ENCODE measurements at places on chromosomes 4 and X.

GRCh38 chrX:21723814-21724213, 34.1 kb downstream of the SMPX start:
- no peak for DNase-seq

DNA sequence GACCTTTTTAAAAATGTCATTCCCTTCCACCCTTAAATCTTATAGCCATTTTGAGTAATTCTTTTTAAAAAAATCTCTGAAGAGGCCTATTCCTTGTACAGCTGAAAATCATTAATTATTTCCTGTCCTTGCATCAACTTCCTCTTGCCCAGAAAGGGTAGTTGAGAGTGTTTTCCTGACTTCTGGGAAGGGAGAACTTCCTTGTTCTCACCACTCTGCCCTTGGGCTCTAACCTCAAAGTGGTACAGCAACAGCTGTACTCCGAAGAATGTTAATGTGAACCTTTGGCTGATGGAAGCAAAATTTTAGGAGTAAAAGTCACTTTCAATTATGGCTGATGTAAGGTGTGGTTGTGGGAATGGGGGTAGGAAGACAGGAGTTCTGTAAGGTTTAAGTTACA, 15.1 kb upstream of the FABP2 start:
- no peak for DNase-seq

DNA sequence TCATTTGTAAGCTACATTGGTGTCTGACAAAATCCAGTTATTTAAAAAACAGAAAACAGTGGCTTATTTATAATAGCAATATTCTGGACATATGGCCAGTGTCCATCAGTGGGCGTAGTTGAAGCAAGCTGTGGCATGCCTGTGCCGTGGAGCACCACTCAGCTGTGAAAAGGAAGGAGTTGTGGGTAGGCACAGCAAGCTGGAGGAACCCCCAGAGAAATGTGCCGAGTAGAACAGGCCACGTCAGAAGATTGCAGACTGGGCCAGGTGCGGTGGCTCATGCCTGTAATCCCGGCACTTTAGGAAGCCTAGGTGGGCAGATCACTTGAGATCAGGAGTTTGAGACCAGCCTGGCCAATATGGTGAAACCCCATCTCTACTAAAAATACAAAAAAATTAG, 102.4 kb downstream of the GPR143 start:
- DNase-seq: no peak

DNA sequence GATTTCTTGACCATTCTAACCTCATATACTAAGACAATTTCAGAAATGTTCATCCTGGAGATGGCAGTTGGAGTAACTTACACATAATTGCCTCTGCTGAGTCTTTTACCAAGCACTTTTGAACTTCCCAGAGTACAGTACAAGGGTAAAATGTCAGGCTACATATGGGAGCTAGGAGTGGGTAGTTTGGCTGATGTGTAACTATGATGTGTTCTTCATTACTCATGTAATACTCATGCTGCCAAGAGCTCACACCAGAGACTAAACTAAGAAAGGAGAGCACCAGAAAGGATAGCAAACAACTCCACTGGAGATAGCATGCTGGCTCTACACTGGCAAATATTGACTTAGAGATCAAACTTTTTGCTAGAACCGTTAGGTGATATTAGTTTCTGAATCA, 194.0 kb downstream of the PDGFRA start:
- DNase-seq: no peak

- DNase-seq: no peak
Measured at GRCh38 chr4:6461301-6462165, 10.9 kb downstream of the PPP2R2C start.

GRCh38 chrX:115588179-115588578, 27.2 kb downstream of the PLS3 start:
- no peak for DNase-seq

GRCh38 chr4:179626687-179627086, 2184.4 kb upstream of the AGA start:
- no peak for DNase-seq

DNA sequence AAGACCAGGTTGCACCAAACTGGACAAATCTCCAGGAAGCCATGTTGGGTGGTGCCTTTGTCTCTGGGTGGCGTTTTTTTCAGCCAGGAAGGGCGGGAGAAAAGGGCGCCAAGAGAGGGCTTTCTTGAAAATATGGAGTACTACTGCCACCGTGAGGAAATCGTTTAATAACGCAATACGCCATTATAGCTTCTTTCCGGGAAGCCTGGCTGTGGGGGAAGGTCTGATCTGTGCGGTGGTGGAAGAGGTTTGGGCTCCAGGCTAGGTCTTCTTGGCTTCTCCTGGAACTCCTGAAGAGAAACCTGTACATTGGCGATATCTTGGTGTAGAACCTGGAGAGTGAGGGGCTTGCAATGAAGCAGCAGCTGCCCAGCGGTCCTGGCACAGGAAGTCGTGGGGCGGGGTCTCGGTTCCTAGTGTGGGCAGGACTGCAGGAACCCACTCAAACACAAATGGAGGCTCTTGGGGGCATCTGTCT, 202.7 kb downstream of the OR13H1 start:
- peak; percentile 21 for DNase-seq

DNA sequence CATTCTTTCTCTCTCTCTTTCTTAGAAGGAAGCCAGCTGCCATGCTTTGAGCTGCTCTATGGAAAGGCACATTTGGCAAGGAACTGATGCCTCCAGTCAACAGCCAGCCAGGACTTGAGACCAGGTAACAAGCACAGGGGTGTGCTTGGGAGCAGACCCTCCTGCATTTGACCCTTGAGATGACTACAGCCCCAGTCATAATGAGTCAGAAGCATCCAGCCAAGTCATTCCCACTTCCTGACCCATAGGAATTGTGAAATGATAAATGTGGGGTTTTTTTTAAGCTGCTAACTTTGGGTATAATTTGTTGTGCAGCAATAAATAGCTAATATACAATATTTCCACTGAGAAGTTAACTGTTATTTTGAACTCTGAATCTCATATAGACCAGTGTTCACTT, 446.9 kb downstream of the GRXCR1 start:
- DNase-seq: no peak

DNA sequence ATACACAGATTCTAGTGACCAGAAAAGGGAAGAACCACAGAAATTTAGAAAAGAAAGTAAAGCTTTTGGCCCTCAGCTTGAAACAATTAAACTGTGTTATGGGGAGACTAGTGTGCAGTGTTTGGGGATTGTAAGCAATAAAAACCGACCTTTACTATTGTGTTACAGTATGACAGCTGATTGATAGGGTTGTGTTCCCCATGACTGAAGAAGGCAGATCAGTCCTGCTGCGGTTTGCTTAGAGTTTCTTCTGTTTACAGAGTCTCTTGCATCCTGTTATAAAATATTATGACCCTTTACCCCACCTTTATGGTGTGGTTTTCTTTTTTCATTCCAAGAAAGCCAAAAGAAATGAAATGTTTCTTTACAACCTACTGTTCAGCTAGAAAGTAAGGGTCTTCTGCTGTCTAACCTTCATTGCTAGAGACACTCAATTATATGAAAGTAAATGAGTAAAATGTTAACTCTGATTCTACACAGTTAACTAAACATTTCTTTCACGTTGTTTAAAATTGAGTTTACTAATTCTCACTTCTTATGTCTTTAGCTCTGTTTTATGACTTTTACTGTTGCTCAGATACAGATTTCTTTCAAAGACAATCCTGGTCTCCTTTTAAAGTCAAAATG, 18.1 kb downstream of the CHIC1 start:
- no peak for DNase-seq

- peak; percentile 8 for DNase-seq
Measured at GRCh38 chrX:3697701-3698279, 15.7 kb downstream of the PRKX start.

- no peak for DNase-seq
Measured at GRCh38 chrX:109990582-109991276, 12.2 kb upstream of the TMEM164 start.

DNA sequence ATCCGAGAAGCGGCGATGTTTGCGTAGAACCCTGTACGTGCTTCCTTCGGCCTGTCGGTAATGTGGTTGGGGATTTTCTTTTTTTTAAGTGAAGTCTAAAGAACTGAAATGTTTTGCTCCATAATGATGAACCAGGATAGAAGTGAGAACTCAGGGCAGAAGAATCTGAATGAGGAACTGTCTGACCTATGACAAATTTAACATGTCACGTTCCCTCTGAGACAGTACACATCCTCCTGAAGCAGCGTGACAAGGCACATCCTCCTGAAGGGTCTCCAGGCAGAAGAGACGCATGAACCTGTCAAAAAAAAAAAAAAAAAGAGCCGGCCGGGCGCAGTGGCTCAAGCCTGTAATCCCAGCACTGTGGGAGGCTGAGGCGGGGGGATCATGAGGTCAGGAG, 6.2 kb downstream of the CSF2RA start:
- DNase-seq: no peak

GRCh38 chr4:131316086-131316485, 1833.0 kb upstream of the PCDH10 start:
- no peak for DNase-seq

- DNase-seq: no peak
Measured at GRCh38 chrX:149639568-149639967, 8.0 kb upstream of the TMEM185A start.

- no peak for DNase-seq
Measured at GRCh38 chr4:175143116-175143515, 225.0 kb downstream of the ADAM29 start.

DNA sequence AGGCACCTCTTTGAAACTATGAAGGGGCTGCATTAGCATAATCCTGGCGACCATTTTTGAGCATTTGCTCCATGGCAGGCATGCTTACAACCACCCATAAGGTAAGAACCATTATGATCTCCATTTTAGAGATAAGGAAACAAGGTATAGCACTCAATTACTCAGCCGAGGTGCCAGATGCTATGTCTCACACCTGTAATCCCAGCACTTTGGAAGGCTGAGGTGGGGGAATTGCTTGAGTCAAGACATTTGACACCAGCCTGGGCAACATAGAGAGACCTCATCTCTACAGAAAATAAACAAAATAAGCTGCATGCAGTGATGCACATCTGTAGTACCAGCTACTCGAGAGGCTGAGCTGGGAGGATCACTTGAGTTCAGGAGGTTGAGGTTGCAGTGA, 43.6 kb downstream of the TIGD4 start:
- DNase-seq: no peak

GRCh38 chr4:157898836-157899605, 273.8 kb downstream of the GASK1B start:
- DNase-seq: no peak

DNA sequence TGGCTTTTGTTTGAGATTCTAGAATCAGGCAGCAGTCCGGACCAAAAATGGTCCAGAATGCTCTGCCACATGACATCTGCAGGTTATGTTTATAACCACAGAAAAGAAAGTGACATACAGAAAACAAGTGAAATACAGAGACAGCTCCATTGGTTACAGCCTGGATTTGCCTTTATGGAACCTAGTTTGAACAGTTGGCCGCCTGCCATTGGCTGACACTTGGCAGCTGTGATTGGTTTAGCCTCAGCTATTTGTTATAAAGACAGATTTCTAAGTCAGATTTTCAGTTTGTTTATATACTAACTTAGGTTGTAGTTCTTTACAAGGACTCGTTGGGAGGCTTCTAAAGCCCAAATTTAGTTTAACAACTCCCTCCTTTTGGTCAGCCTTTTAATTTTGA, 40.8 kb upstream of the IL9R start:
- DNase-seq: no peak

GRCh38 chrX:45009371-45010000, 136.5 kb downstream of the KDM6A start:
- DNase-seq: no peak

GRCh38 chr4:113733685-113734084, 27.9 kb downstream of the CAMK2D start:
- no peak for DNase-seq

DNA sequence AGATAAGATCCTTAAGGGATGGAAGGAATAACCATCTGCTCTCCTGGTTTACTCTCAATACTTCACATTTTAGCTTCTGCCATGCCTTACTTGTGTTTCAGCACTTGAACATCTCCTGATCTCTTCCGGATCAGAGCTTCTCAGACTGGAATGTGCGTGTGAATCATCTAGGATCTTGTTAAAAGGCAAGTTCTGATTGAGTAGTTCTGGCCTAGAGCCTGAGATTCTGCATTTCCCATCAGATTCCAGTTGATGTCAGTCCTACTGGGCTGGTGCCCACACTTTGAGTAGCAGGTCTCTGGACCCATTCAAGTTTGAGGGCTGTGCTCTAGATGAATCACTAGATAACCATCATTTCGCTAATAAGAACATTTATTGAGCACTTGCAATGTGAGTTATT, 20.0 kb downstream of the NDP start:
- no peak for DNase-seq

- no peak for DNase-seq
Measured at GRCh38 chr4:6329478-6330383, 60.1 kb downstream of the WFS1 start.

DNA sequence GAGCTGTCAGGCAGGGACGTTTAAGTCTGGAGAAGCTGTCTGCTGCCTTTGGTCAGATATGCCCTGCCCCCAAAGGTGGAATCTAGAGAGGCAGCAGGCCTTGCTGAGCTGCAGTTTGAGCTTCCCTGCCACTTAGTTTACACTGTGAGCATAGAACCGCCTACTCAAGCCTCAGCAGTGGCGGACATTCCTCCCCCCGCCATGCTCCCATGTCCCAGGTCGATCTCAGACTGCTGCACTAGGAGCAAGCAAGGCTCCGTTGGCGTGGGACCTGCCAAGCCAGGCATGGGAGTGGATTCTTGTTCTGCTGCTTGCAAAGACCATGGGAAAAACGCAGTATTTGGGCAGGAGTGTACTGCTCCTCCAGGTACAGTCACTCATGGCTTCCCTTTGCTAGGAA, 24.3 kb downstream of the PLK4 start:
- DNase-seq: no peak

DNA sequence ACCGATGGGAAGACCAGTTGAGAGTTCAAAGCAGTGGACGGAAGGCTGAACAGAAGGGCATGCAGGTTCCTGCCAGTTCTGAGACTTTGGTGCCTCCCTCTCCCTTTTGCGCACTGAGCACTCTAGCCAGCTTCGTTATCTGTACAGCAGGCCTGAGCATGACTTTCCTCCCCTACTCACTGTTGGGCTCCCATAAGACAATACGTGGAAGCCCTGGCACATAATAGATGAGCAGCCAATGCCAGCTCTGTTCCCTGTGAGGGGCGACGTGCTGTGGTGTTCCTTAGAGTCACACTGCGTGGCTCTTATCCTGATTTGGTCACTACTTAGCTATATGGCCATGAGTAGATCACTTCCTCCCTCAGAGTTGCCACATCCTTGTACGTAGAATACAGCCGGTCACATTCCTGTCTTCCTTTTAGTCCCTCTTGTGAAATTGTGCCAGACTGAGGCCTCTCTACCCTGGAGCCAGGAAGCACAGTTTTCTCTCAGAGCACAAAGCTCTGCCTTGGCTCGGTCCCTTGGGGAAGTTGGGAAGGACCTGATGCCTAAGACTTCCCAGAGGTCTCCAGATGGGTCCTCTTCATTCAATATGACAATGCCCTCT, 160.4 kb upstream of the MAMLD1 start:
- DNase-seq: no peak
